Endothelial cell of umbilical vein (primary cell): ENCODE measurements at places on chromosomes 5 and 9. TPM values are rescaled to one million over a fixed set of nuclear protein-coding genes. Genes with fewer than 3 reads are reported as not detected.
A peak's percentile ranks its signal among the peaks of the same experiment; 100 is the strongest.

SH3RF2 gene
- 0.84 and 0.90 TPM in 2 replicates for total RNA-seq

GLIPR2 gene
- 20.0 and 22.0 TPM in 2 replicates for total RNA-seq

BTNL9 gene
- 0.13 TPM in 1 of 2 replicates, not detected in the other for total RNA-seq

ANKDD1B gene
- 0.65 and 0.71 TPM in 2 replicates for total RNA-seq

SLC6A7 gene
- total RNA-seq, result not detected in 2 replicates

PCDHGC5 gene
- 0.60 and 1.2 TPM in 2 replicates for total RNA-seq

EFNA5 gene
- total RNA-seq, result 22.1 and 22.6 TPM in 2 replicates

CLIC3 gene
- not detected in 2 replicates for total RNA-seq

SLC4A9 gene
- not detected in 2 replicates for total RNA-seq

KCNMB1 gene
- total RNA-seq, result 0.29 TPM in 1 of 2 replicates, not detected in the other

C9orf153 gene
- total RNA-seq, result 0.66 TPM in 1 of 2 replicates, not detected in the other

LCP2 gene
- not detected in 2 replicates for total RNA-seq

CDH6 gene
- 0.35 TPM in 1 of 2 replicates, not detected in the other for total RNA-seq

ADGRD2 gene
- total RNA-seq, result not detected in 2 replicates

GRCh38 chr5:124701873-124702425, 44.5 kb downstream of the ZNF608 start:
- H3K36me3 ChIP-seq, result no peaks in the 10 kb centered on the region
- H3K4me3 ChIP-seq, result no peak overlapping the region
- no peaks in the 10 kb centered on the region for H3K27me3 ChIP-seq
- H3K4me1 ChIP-seq, result no peaks in the 10 kb centered on the region
- no peak overlapping the region for H3K27ac ChIP-seq
- no peak for DNase-seq

DNA sequence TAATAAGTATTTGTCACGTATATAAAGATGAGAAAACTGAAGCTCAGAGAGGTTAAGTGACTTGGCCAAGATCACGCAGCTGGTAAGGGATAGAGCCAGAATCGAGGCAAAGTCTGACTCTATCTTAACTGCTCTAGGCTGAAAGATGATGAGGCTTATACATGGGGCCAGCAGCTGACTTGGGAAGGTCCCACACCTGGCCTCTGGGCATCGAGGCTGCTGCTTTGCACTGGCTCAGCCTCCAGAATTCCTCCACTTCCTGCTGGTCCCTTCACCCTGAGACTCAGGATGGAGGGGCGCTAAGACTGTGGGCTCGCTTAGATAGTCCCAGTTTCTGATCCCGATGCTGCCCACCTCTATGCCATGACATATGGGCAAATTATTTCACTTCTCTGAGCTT, 35.2 kb downstream of the CAMK2A start:
- no peak for DNase-seq
- H3K27ac ChIP-seq, result no peak overlapping the region
- no peaks in the 10 kb centered on the region for H3K27me3 ChIP-seq
- no peaks in the 10 kb centered on the region for H3K36me3 ChIP-seq
- no peak overlapping the region for H3K4me3 ChIP-seq
- H3K4me1 ChIP-seq, result no peaks in the 10 kb centered on the region

GRCh38 chr5:28703651-28704260, 1665.4 kb upstream of the CDH9 start:
- H3K36me3 ChIP-seq, result no peaks in the 10 kb centered on the region
- H3K27ac ChIP-seq, result no peak overlapping the region
- no peak overlapping the region for H3K4me3 ChIP-seq
- no peaks in the 10 kb centered on the region for H3K27me3 ChIP-seq
- DNase-seq, result no peak
- no peaks in the 10 kb centered on the region for H3K4me1 ChIP-seq

GRCh38 chr5:71587766-71588532, 809 bp downstream of the MCCC2 start:
- no peaks in the 10 kb centered on the region for H3K36me3 ChIP-seq
- peak overlapping the region; percentile 46 for H3K27ac ChIP-seq
- H3K4me1 ChIP-seq, result peaks cover 3% of the 10 kb centered on the region

- no peak overlapping the region for H3K27ac ChIP-seq
- H3K4me3 ChIP-seq, result no peak overlapping the region
Measured at GRCh38 chr5:154271936-154272514, 81.5 kb downstream of the GALNT10 start.

DNA sequence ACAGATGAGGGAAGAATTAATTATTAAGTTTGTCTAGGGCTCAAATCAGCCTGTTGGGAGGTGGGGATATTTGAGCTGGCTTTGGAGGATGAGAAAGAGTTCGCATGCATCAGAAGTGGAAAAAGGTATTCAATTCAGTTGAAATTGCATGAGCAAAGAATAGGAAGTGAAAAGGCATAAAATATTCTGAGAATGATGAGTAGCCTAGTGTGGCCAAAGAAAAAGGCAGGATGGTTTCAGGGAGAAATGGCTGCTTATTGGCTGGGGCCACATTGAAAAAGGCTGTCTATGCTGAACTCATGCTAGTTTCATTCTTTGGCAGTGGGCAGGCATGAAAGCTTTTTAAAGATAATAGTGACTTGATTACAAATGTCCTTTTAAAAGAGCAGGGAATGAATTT, 235.4 kb upstream of the RIOK2 start:
- H3K27me3 ChIP-seq, result no peaks in the 10 kb centered on the region
- no peak for DNase-seq
- H3K4me3 ChIP-seq, result no peak overlapping the region

- no peak overlapping the region for H3K4me3 ChIP-seq
- H3K4me1 ChIP-seq, result peaks cover 7% of the 10 kb centered on the region
- no peaks in the 10 kb centered on the region for H3K27me3 ChIP-seq
- H3K27ac ChIP-seq, result no peak overlapping the region
- no peak for DNase-seq
Measured at GRCh38 chr5:146209714-146210113, 6.3 kb downstream of the RBM27 start.

DNA sequence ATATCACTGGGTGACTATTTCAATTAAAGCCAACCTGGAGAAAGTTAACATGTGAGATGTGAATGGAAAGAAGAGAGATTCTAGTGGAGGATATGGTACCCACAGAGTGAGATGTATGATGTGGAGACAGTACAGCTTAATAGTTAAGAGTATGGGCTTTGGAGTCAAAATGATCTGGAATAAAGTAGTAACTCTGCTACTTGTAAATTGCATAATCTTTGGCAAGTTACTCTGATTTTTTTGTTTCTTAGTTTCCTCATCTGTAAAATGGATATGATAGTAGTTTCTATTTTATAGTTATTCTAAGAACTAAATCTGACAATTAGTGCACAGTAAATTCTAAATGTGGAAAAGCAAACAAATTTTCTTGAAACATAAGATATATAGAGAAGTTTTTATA, 79.2 kb downstream of the ISOC1 start:
- no peaks in the 10 kb centered on the region for H3K27me3 ChIP-seq
- H3K27ac ChIP-seq, result no peak overlapping the region
- no peak overlapping the region for H3K4me3 ChIP-seq
- H3K4me1 ChIP-seq, result no peaks in the 10 kb centered on the region
- H3K36me3 ChIP-seq, result no peaks in the 10 kb centered on the region

DNA sequence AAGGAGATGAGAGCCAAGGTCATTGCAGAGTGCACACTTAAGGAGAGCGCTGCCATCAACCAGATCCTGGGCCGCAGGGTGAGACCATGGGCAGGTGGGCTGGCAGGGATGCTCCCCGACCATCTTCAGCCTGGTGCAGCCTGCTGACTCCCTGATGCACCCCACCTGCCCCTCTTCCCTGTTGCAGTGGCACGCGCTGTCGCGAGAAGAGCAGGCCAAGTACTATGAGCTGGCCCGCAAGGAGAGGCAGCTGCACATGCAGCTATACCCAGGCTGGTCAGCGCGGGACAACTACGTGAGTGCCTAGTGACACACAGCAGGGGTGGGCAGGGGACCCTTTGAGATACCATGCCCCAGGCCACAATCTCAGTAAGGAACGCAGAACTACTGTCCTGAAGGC, 28.3 kb downstream of the TCF7 start:
- H3K27me3 ChIP-seq, result no peaks in the 10 kb centered on the region
- no peak overlapping the region for H3K27ac ChIP-seq
- DNase-seq, result no peak
- H3K4me3 ChIP-seq, result no peak overlapping the region

GRCh38 chr9:114798780-114799427, 6.9 kb downstream of the TNFSF15 start:
- peaks cover 12% of the 10 kb centered on the region for H3K4me1 ChIP-seq
- DNase-seq, result no peak
- no peak overlapping the region for H3K27ac ChIP-seq
- H3K36me3 ChIP-seq, result no peaks in the 10 kb centered on the region

DNA sequence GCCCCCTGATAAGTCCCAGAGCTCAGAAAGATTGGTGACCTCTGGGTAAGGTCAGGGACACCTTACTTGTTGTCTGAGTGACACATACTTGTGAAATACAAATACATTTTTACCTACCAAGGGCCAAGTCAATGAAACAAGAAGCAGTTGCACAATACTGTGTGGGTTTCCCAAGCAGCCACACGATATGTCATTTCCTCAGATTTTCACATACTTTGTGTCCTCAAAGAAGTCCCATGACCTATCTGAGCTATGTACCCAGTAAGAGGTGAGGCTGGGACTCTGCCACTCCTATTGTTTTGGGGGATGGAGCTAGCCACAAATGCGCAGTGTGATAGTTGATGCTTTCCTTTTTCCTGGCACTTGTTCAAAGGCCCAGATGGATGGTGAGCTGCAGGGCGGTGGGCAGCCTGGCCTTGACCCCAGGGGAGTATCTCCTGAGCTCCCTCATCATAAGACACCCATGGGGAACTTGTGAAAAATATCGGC, 4.8 kb upstream of the SLC25A51 start:
- no peak for DNase-seq
- H3K4me1 ChIP-seq, result peaks cover 7% of the 10 kb centered on the region
- no peaks in the 10 kb centered on the region for H3K36me3 ChIP-seq
- no peak overlapping the region for H3K27ac ChIP-seq
- no peak overlapping the region for H3K4me3 ChIP-seq

GRCh38 chr9:87327575-87328125, 170.0 kb upstream of the DAPK1 start:
- no peaks in the 10 kb centered on the region for H3K36me3 ChIP-seq
- no peaks in the 10 kb centered on the region for H3K4me1 ChIP-seq
- no peak overlapping the region for H3K4me3 ChIP-seq
- H3K27ac ChIP-seq, result no peak overlapping the region

- H3K4me1 ChIP-seq, result no peaks in the 10 kb centered on the region
- H3K36me3 ChIP-seq, result no peaks in the 10 kb centered on the region
- no peak overlapping the region for H3K4me3 ChIP-seq
- no peaks in the 10 kb centered on the region for H3K27me3 ChIP-seq
- H3K27ac ChIP-seq, result no peak overlapping the region
Measured at GRCh38 chr9:75960551-75960950, 70.1 kb downstream of the PCSK5 start.

GRCh38 chr9:104750185-104750767, 2.8 kb downstream of the NIPSNAP3A start:
- no peak overlapping the region for H3K4me3 ChIP-seq
- peaks cover 13% of the 10 kb centered on the region for H3K4me1 ChIP-seq
- no peaks in the 10 kb centered on the region for H3K27me3 ChIP-seq
- DNase-seq, result no peak
- H3K36me3 ChIP-seq, result no peaks in the 10 kb centered on the region
- H3K27ac ChIP-seq, result no peak overlapping the region

DNA sequence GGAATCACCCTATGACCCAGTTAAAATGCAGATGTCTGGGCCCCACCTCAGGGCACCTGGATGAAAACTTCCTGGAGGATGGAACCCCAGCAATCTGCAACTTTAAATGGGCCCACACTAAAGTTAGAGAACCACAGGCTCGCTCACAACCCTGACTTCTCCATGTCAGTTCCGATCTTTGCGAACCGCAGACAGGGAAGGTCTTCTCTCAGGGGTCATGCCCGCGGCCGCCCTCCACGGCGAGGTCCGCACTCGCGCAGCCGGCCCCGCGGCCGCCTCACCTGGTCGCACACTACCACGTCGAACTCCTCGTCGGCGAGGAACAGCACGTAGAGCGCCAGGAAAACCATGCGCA, 499 bp downstream of the ALG2 start:
- DNase-seq, result no peak
- no peaks in the 10 kb centered on the region for H3K27me3 ChIP-seq
- peaks cover 7% of the 10 kb centered on the region for H3K36me3 ChIP-seq
- H3K27ac ChIP-seq, result peak overlapping the region; percentile 99
- H3K4me3 ChIP-seq, result peak overlapping the region; percentile 98
- peaks cover 28% of the 10 kb centered on the region for H3K4me1 ChIP-seq

GRCh38 chr9:75885652-75886051, 4.8 kb upstream of the PCSK5 start:
- H3K27me3 ChIP-seq, result no peaks in the 10 kb centered on the region
- no peak overlapping the region for H3K4me3 ChIP-seq
- no peak overlapping the region for H3K27ac ChIP-seq
- H3K36me3 ChIP-seq, result no peaks in the 10 kb centered on the region
- peaks cover 4% of the 10 kb centered on the region for H3K4me1 ChIP-seq

- DNase-seq, result no peak
- H3K4me3 ChIP-seq, result no peak overlapping the region
- no peak overlapping the region for H3K27ac ChIP-seq
- H3K27me3 ChIP-seq, result peaks cover 1% of the 10 kb centered on the region
- no peaks in the 10 kb centered on the region for H3K4me1 ChIP-seq
Measured at GRCh38 chr9:86126998-86127972, 27.9 kb upstream of the GOLM1 start.

GRCh38 chr5:34599471-34600117, 56.5 kb upstream of the RAI14 start:
- no peak overlapping the region for H3K27ac ChIP-seq
- H3K36me3 ChIP-seq, result no peaks in the 10 kb centered on the region
- H3K4me3 ChIP-seq, result no peak overlapping the region
- no peaks in the 10 kb centered on the region for H3K27me3 ChIP-seq
- no peak for DNase-seq
- H3K4me1 ChIP-seq, result peaks cover 25% of the 10 kb centered on the region

DNA sequence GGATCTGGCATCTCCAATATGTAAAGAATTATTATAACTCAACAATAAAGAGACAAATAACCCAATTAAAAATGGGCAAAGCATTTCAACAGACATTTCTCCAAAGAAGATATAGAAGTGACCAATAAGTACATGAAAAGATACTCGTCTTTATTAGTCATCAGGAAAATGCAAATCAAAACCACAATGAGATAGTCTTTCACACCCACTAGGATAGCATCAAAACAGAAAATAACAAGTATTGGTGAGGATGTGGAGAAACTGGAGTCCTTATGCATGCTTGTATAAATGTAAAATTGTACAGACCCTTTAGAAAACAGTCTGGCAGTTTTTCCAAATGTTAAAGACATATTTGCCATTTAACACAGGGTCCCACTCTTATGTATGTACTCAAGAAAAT, 39.1 kb upstream of the ITGA1 start:
- no peaks in the 10 kb centered on the region for H3K27me3 ChIP-seq
- no peak overlapping the region for H3K4me3 ChIP-seq
- H3K27ac ChIP-seq, result no peak overlapping the region
- no peak for DNase-seq
- no peaks in the 10 kb centered on the region for H3K36me3 ChIP-seq
- H3K4me1 ChIP-seq, result peaks cover 10% of the 10 kb centered on the region

GRCh38 chr9:28073270-28073669, 500.0 kb upstream of the C9orf72 start:
- H3K27ac ChIP-seq, result no peak overlapping the region
- peak; percentile 60 for DNase-seq
- H3K36me3 ChIP-seq, result no peaks in the 10 kb centered on the region
- no peaks in the 10 kb centered on the region for H3K27me3 ChIP-seq
- H3K4me1 ChIP-seq, result no peaks in the 10 kb centered on the region

- H3K27ac ChIP-seq, result no peak overlapping the region
- DNase-seq, result no peak
- no peaks in the 10 kb centered on the region for H3K4me1 ChIP-seq
- no peak overlapping the region for H3K4me3 ChIP-seq
- no peaks in the 10 kb centered on the region for H3K27me3 ChIP-seq
- no peaks in the 10 kb centered on the region for H3K36me3 ChIP-seq
Measured at GRCh38 chr5:134135091-134135655, 20.7 kb downstream of the TCF7 start.
